Activated T-cell treated with anti-CD3 and anti-CD28 coated beads, Interleukin-2, amount 50 U/mL, for 24 hours (primary cell): ENCODE measurements at places on chromosomes 5 and 9.

DNA sequence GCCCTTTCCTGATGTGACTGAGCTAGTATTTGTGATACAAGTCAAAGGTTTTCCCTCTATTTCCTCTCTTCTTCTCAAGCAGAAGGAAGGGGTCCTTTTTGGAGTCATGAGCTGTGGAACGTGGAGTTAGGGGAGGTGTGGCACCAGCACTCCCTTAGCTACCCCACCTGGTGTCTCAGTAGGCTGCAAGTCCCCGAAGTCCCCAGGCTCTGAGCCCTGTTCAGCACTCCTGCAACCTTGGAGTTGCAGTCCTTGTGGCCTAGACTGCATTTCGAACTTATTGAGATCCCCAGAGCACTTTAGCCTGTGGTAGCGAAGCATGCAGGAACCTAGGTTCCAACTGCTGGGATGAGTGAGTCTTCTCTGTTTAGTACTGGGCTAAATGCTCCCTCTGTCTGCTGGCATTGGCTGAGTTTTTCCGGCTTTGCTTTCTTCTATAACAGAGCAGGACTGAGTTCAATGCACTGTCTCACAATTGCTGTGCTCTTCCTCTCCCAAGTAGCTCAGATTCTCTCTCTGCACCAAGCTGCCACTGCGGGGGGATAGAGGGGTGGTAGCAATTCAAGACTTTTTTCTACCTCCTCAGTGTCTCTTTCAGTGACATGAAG, 600.7 kb upstream of the CDH9 start:
- no peak for DNase-seq
- no peaks in the 10 kb centered on the region for H3K27me3 ChIP-seq
- H3K4me1 ChIP-seq, result no peaks in the 10 kb centered on the region
- no peak overlapping the region for H3K4me3 ChIP-seq
- H3K27ac ChIP-seq, result no peak overlapping the region
- no peaks in the 10 kb centered on the region for H3K36me3 ChIP-seq

DNA sequence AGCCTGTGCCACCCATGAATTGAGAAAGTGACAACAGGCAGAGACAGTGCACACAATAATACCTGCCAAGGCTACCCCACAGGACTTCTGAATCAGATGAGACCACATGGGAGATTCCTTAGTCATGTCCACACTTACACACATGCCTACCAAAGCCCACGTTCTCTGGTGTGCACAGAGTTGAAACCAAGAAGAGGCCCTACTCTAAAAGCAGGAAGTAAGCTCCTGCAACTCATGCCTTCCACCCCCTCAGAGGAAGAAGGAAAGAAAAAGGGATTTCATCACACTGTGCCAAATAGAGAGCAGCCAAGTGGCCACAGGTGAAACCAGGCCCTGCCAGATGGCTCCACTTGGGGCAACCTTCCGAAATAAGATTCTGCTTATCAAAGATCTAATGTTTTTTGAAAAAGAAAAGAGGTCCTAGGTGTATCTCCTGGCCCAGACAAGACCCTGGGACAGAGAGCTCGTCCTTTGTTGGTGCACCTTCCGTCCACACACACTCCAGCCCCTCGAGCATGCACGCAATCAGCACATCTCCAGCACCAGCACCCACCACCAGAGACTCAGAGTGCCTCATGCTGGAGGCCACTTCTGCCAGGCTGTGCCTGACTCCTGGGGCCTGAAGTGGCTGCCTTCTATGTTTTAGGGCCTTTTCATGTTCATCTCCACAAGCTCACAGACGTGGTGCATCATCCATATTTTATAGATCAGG, 114.6 kb upstream of the SPOCK1 start:
- H3K27me3 ChIP-seq, result peaks cover 2% of the 10 kb centered on the region
- no peak for DNase-seq
- no peak overlapping the region for H3K4me3 ChIP-seq
- H3K27ac ChIP-seq, result peak overlapping the region; percentile 40
- H3K4me1 ChIP-seq, result peaks cover 3% of the 10 kb centered on the region

GRCh38 chr9:35675204-35675603, 1.5 kb downstream of the CA9 start:
- H3K4me3 ChIP-seq, result peak overlapping the region; percentile 65
- H3K27me3 ChIP-seq, result peaks cover 10% of the 10 kb centered on the region
- no peak for DNase-seq
- H3K36me3 ChIP-seq, result no peaks in the 10 kb centered on the region
- H3K4me1 ChIP-seq, result peaks cover 15% of the 10 kb centered on the region

GRCh38 chr5:95623706-95624105, 3.8 kb downstream of the GPR150 start:
- no peak overlapping the region for H3K27ac ChIP-seq
- H3K36me3 ChIP-seq, result peaks cover 6% of the 10 kb centered on the region
- no peak for DNase-seq
- H3K4me1 ChIP-seq, result peaks cover 32% of the 10 kb centered on the region

DNA sequence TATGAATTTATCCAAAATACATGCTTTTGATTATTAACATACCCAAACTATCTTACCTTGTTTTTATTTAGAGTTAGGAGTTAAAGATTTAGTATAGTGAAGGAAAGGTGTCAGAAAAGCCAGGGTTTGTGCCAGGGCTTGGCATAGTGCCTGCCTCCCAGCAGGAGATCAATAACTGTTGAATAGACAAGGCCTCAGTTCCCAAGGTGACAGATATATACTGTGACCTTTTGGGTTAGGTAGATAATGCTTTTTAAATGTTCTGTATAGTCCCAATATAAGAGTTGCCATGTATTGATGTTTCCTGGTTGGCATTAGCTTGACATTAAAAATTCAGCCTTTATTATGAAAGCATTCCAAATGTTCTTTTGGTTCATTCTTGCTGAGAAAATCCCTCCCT, 121.8 kb downstream of the MCTP1 start:
- H3K36me3 ChIP-seq, result no peaks in the 10 kb centered on the region
- H3K27me3 ChIP-seq, result no peaks in the 10 kb centered on the region
- no peak overlapping the region for H3K4me3 ChIP-seq
- H3K4me1 ChIP-seq, result no peaks in the 10 kb centered on the region
- no peak overlapping the region for H3K27ac ChIP-seq
- no peak for DNase-seq

DNA sequence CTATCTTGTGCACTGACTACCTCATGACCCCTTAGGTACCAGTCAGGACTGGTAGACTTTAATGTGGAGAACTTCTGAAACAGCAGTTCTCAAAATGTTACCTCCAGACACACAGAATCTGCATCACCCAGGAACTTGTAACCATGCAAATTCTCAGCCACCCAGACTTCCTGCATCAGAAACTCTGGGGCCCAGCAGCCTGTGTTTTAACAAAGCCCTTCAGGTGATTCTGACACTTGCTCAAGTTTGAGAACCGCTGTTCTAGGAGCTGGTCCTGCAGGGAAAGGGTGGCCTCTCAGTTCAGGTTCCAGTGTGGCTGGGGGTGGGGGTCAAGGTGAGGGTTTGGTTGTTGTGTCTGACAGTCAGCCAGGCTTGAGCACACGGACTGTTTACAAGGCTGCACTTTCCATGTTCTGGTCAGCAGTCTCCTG, 28.4 kb downstream of the ZFP62 start:
- H3K27me3 ChIP-seq, result no peaks in the 10 kb centered on the region
- peak overlapping the region; percentile 98 for H3K27ac ChIP-seq
- DNase-seq, result peak; percentile 61
- H3K36me3 ChIP-seq, result peaks cover 73% of the 10 kb centered on the region
- H3K4me3 ChIP-seq, result peak overlapping the region; percentile 97
- peaks cover 53% of the 10 kb centered on the region for H3K4me1 ChIP-seq

DNA sequence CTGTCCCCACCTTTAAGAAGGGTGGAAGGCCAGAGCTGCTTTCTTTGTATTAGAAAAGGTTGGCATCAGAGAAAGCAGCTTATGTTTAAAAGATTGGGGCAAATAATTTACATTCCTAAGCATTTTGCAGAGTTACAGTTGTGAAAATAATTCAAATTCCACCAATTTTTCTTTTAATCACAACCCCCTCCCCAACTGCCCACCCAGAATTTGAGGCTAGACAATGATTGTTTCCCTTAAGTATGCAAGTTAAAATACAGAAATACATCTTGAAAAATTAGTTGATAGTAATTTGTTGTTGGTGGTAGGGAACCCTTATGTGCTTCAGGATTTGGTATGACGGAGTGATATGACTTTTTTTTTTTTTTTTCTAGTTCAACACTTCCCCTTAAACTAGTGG, 133.0 kb downstream of the ZSWIM6 start:
- H3K4me1 ChIP-seq, result peaks cover 32% of the 10 kb centered on the region
- DNase-seq, result no peak
- H3K36me3 ChIP-seq, result no peaks in the 10 kb centered on the region
- no peak overlapping the region for H3K27ac ChIP-seq

GRCh38 chr5:106661866-106662265, 1008.9 kb downstream of the EFNA5 start:
- no peaks in the 10 kb centered on the region for H3K27me3 ChIP-seq
- DNase-seq, result no peak
- no peaks in the 10 kb centered on the region for H3K36me3 ChIP-seq

DNA sequence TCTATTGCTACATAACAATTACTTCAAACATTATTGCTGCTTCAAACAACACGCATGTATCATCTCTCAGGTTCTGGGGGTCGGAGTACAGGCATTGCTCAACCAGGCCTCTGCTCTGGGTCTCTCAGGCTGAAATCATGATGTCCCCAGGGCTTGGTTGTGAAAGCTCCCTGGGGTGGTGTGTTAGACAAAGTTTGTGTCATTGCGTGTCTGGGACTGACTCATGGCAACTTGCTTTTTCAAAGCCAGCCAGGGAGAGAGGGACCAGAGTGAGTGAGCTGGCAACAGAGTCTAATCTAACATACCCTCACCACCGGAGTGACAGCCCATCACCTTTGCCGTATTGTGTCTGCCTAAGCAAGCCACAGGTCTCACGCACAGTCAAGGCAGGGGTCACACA, 259.2 kb upstream of the NFIL3 start:
- peaks cover 4% of the 10 kb centered on the region for H3K4me1 ChIP-seq
- no peaks in the 10 kb centered on the region for H3K36me3 ChIP-seq

DNA sequence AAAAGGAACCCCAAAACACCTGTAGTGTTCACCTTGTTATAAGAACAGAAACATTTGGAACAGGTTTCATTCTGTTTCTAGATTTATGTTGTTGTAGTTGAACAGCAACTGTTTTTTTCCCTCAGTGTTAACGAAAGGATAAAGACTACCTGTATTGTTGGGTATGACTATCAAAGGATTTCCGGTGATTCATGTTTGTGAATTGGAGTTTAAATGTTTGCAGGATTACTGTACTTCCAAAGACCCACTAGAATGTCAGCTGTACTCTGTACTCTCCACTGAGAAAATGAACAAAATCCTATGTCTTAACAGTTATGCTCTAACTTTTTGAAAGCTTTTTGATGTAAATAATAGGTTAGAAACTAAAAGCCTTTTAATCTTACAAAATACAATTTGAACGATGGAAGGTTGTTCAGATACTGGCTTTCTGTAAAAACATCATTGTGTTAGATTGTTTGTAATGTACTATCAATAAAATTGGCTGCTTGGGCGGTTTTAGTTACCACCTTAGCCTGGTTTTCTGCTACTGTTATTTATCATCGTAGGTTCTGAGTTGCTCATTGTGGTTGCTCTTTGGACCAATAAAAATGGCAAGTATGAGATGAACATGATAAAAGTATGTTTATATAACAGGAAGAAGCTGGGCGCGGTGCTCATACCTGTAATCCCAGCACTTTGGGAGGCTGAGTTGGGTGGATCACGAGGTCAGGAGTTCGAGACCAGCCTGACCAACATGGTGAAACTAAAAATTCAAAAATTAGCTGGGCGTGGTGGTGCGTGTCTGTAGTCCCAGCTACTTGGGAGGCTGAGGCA, 44.1 kb downstream of the DCP2 start:
- DNase-seq, result no peak
- peaks cover 77% of the 10 kb centered on the region for H3K36me3 ChIP-seq
- H3K4me1 ChIP-seq, result peaks cover 74% of the 10 kb centered on the region
- H3K27me3 ChIP-seq, result no peaks in the 10 kb centered on the region
- peak overlapping the region; percentile 76 for H3K27ac ChIP-seq

- H3K4me1 ChIP-seq, result no peaks in the 10 kb centered on the region
- no peaks in the 10 kb centered on the region for H3K27me3 ChIP-seq
- H3K27ac ChIP-seq, result no peak overlapping the region
- no peak for DNase-seq
Measured at GRCh38 chr5:167052791-167053190, 1238.7 kb upstream of the WWC1 start.

- peak; percentile 77 for DNase-seq
- H3K27ac ChIP-seq, result peak overlapping the region; percentile 99
- H3K4me3 ChIP-seq, result peak overlapping the region; percentile 77
- no peaks in the 10 kb centered on the region for H3K27me3 ChIP-seq
Measured at GRCh38 chr9:89466451-89467277, 31.2 kb downstream of the SEMA4D start.

DNA sequence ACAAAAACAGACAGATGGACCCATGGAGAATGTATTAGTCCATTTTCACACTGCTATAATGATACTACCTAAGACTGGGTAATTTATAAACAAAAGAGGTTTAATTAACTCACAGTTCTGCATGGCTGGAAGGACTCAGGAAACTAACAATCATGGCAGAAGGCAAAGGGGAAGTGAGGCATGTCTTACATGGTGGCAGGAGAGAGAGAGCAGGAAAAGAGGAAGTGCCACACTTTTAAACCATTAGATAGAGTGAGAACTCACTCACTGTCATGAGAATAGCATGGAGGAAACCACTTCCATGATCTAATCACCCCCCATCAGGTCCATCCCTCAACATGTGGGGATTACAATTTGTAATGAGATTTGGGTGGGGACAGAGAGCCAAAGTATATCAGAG, 808.9 kb downstream of the CDH12 start:
- H3K36me3 ChIP-seq, result no peaks in the 10 kb centered on the region
- H3K4me3 ChIP-seq, result no peak overlapping the region
- no peaks in the 10 kb centered on the region for H3K4me1 ChIP-seq
- DNase-seq, result no peak
- H3K27me3 ChIP-seq, result no peaks in the 10 kb centered on the region
- H3K27ac ChIP-seq, result no peak overlapping the region

GRCh38 chr5:36876965-36877666, 547 bp downstream of the NIPBL start:
- no peaks in the 10 kb centered on the region for H3K27me3 ChIP-seq
- DNase-seq, result peak; percentile 76
- H3K4me1 ChIP-seq, result peaks cover 55% of the 10 kb centered on the region

DNA sequence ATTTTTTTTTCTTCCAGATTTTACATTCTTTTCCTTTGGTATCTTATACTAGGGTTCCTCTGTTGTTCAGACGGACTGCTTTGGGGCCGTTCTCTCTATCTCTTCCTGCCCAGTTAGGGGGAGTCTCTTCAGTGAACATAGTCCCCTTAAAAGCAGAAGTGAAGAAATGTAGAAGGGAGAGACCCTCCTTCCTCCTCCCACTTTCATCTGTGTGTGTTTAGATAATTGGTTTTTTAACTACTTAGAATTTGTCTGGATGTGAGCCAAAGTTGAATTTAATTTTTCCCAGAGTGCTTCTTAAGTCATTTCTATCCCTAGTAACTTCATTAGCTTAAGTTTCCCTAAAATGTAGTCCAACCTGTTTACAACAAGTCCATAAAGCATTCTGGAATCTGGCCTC, 167.5 kb downstream of the HACD4 start:
- no peaks in the 10 kb centered on the region for H3K27me3 ChIP-seq
- DNase-seq, result no peak
- H3K36me3 ChIP-seq, result peaks cover 34% of the 10 kb centered on the region
- no peak overlapping the region for H3K4me3 ChIP-seq
- H3K4me1 ChIP-seq, result peaks cover 10% of the 10 kb centered on the region
- no peak overlapping the region for H3K27ac ChIP-seq

GRCh38 chr9:7095058-7095457, 337.3 kb downstream of the KDM4C start:
- H3K4me1 ChIP-seq, result no peaks in the 10 kb centered on the region
- no peak for DNase-seq
- H3K36me3 ChIP-seq, result peaks cover 80% of the 10 kb centered on the region
- no peak overlapping the region for H3K4me3 ChIP-seq
- no peak overlapping the region for H3K27ac ChIP-seq
- no peaks in the 10 kb centered on the region for H3K27me3 ChIP-seq
